Mesothelial cell of epicardium (in vitro differentiated cells): ENCODE measurements at places on chromosomes 5 and 9. TPM values are rescaled to one million over a fixed set of nuclear protein-coding genes. Genes with fewer than 3 reads are reported as not detected.

DNA sequence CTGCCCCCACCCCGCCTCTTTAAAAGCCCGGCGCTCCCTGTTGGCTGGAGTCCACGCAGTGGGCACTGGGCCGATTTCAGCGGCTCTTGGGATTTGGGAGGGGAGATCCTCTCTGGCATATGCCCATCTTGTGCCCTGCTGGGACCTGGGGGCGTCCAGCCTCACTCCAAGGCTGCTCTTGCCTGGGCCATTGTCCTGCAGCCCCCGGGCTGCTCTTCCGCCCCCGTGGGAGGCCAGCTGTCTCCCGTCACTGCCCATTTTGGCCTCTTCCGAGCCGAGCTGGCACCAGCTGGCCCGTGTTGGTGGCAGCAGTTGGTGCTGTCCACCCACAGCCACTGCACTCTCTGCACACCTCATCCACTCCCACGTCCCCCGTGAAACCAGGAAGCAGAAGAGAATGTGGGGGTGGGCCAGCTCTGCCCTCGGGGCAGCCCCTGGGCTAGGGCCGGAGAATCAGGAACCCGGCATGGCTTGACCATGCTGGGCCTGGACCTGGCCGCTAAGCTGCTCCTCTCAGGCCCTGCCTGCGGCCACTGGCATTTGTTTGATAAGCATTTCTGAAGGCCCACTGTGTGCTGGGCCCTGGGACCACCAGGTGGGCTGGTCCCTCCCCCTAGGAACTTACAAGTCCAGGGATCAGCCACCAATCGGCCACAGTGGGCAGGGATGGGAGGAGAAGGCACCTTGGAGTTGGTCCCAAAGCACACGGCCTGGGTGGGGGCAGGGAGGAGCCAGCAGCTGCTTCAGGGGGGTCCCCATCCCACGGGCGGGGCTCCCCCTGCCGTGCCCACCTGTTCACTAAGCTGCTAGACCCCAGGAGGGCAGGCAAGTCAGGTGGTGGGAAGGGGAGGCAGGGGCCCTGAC is 2.2 kb downstream of the C8G start:
- H3K4me1 ChIP-seq: peaks cover 10% of the 10 kb centered on the region
- H3K27me3 ChIP-seq: no peaks in the 10 kb centered on the region
- H3K27ac ChIP-seq: no peak overlapping the region
- no peaks in the 10 kb centered on the region for H3K36me3 ChIP-seq
- H3K4me3 ChIP-seq: no peak overlapping the region
- DNase-seq: no peak

DNA sequence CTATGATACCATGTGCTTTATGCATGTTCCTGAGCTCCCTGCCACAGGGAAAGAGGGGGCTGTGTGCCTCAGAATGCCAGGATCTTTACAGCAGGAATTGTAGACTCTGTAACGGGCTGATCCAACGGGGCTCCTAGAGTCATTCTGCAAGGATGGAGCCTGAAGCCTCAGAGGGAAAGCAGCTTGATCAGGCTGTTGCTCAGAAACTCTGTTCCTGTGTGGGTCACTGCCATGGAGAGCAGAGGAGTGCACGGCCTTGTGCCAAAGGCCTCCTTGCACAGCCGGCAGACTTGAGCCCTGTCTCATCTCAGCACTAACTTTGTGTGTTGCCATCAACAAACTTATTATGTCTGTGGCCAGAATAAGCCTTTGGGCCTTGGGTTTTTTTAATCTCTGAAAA is 51.8 kb downstream of the AMBP start:
- H3K4me1 ChIP-seq: no peaks in the 10 kb centered on the region
- H3K27me3 ChIP-seq: no peaks in the 10 kb centered on the region
- no peak overlapping the region for H3K4me3 ChIP-seq
- H3K36me3 ChIP-seq: peaks cover 66% of the 10 kb centered on the region
- DNase-seq: no peak

DNA sequence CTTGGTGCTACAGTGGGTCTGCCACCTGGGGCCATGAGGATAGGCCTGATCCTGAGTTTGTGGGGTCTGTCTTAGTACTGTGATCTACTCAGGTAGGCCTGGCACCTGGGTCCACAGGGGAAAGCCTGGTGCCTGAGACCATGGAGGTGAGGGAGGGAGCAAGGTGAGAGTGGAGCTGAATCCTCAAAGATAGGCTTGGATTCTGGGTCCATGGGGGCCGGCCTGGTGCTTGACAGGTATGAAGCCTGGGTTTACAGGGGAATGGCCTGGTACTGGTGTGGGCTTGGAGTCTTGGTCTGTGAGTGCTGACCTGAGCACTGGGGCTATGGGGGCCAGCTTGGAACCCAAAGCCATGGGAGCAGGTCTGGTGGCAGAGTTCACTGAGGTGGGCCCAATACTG is 439.2 kb upstream of the SMARCA2 start:
- no peak overlapping the region for H3K27ac ChIP-seq
- no peaks in the 10 kb centered on the region for H3K36me3 ChIP-seq
- no peak overlapping the region for H3K4me3 ChIP-seq
- DNase-seq: no peak
- no peaks in the 10 kb centered on the region for H3K4me1 ChIP-seq

GRCh38 chr5:175596761-175597189 is 61.1 kb upstream of the HRH2 start:
- no peaks in the 10 kb centered on the region for H3K36me3 ChIP-seq
- H3K27ac ChIP-seq: no peak overlapping the region
- no peaks in the 10 kb centered on the region for H3K4me1 ChIP-seq
- H3K4me3 ChIP-seq: no peak overlapping the region
- DNase-seq: no peak
- peaks cover 7% of the 10 kb centered on the region for H3K27me3 ChIP-seq

- H3K27me3 ChIP-seq: no peaks in the 10 kb centered on the region
- no peak overlapping the region for H3K4me3 ChIP-seq
- peaks cover 57% of the 10 kb centered on the region for H3K4me1 ChIP-seq
- no peak for DNase-seq
- no peak overlapping the region for H3K27ac ChIP-seq
These were observed 13.4 kb downstream of the PBX3 start for GRCh38 chr9:125760537-125760936.

SPINK6 gene
- not detected in 3 replicates for total RNA-seq

C9 gene
- total RNA-seq: not detected in 3 replicates

LCN15 gene
- 1.3 to 3.5 TPM (median 1.9 TPM) in 3 replicates for total RNA-seq

- H3K27ac ChIP-seq: no peak overlapping the region
- H3K36me3 ChIP-seq: peaks cover 22% of the 10 kb centered on the region
- DNase-seq: no peak
- no peaks in the 10 kb centered on the region for H3K27me3 ChIP-seq
- no peak overlapping the region for H3K4me3 ChIP-seq
These were observed 9.7 kb downstream of the PTGER4 start for GRCh38 chr5:40689438-40689837.

GRCh38 chr5:173283318-173284288 is 44.6 kb downstream of the STC2 start:
- peaks cover 67% of the 10 kb centered on the region for H3K27me3 ChIP-seq
- H3K27ac ChIP-seq: no peak overlapping the region
- DNase-seq: peak; percentile 83
- no peaks in the 10 kb centered on the region for H3K36me3 ChIP-seq
- peak overlapping the region; percentile 46 for H3K4me3 ChIP-seq

ERGIC1 gene
- 107 to 110 TPM (median 109 TPM) in 3 replicates for total RNA-seq

- peaks cover 10% of the 10 kb centered on the region for H3K4me1 ChIP-seq
- H3K36me3 ChIP-seq: peaks cover 4% of the 10 kb centered on the region
- no peak for DNase-seq
- no peak overlapping the region for H3K27ac ChIP-seq
These were observed 268.9 kb downstream of the PIK3R1 start for GRCh38 chr5:68484307-68485068.

- no peak for DNase-seq
- no peak overlapping the region for H3K27ac ChIP-seq
These were observed 161.0 kb downstream of the SLC25A46 start for GRCh38 chr5:110899566-110900412.

GRCh38 chr5:172007175-172008110 is 1.0 kb upstream of the FBXW11 start:
- no peaks in the 10 kb centered on the region for H3K27me3 ChIP-seq
- peak overlapping the region; percentile 94 for H3K4me3 ChIP-seq
- H3K4me1 ChIP-seq: peaks cover 44% of the 10 kb centered on the region
- peak overlapping the region; percentile 98 for H3K27ac ChIP-seq
- DNase-seq: no peak

PTPRD gene
- 109 to 112 TPM (median 109 TPM) in 3 replicates for total RNA-seq

GRCh38 chr9:77710965-77711648 is 63.0 kb upstream of the GNA14 start:
- peaks cover 19% of the 10 kb centered on the region for H3K36me3 ChIP-seq
- DNase-seq: no peak
- H3K27me3 ChIP-seq: no peaks in the 10 kb centered on the region
- H3K4me1 ChIP-seq: peaks cover 36% of the 10 kb centered on the region

GRCh38 chr9:16869131-16869881 is 1.2 kb downstream of the BNC2 start:
- H3K27ac ChIP-seq: peak overlapping the region; percentile 88
- peaks cover 63% of the 10 kb centered on the region for H3K4me1 ChIP-seq
- peak overlapping the region; percentile 93 for H3K4me3 ChIP-seq
- no peak for DNase-seq

GRCh38 chr9:26606756-26607155 is 285.8 kb downstream of the CAAP1 start:
- no peak overlapping the region for H3K4me3 ChIP-seq
- H3K27ac ChIP-seq: no peak overlapping the region
- H3K4me1 ChIP-seq: no peaks in the 10 kb centered on the region

SET gene
- total RNA-seq: 443 to 471 TPM (median 467 TPM) in 3 replicates

QRFP gene
- total RNA-seq: not detected in 3 replicates

DNA sequence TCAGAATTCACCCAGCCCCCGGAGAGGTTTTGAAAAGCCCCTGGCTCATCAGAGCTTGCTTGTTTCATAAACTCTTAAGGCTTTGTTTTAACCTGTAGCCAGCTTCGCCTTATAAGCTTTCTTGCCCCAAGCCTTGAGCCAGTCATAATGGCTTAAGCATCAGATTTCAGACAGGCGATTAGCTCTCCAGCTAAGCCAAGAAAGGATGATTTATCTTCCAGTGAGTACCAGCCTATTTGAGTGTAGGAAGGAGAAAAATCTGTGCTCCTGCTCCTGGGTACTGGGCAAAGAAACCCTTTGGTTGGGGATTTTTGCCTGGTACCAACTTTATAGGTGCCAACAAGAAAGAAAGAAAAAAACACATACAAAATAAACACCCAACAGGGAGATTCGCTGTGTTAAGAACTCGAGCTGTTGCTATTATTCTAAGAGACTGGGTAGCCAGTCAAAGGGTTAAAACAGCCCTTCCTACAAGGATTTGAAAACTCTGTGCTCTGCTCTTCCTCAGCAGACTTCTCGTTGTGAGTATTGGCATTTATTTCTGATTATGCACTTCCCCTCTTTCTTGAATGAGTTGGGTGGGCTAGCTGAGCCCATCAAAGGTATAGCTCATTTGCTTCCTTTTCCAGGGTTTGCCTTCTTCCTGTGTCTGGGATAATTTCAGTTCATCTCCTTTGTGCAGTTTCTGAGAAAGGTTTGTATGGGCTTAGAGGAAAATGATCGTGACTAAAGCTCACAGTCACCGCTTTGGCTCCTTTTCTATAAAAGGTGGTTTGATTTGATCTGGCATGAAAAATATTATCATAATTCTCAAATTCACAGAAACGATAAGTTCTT is 157.2 kb upstream of the DMRT1 start:
- H3K27me3 ChIP-seq: no peaks in the 10 kb centered on the region
- peaks cover 6% of the 10 kb centered on the region for H3K36me3 ChIP-seq
- H3K4me3 ChIP-seq: peak overlapping the region; percentile 54
- no peak for DNase-seq
- peak overlapping the region; percentile 84 for H3K27ac ChIP-seq
- peaks cover 50% of the 10 kb centered on the region for H3K4me1 ChIP-seq

DNA sequence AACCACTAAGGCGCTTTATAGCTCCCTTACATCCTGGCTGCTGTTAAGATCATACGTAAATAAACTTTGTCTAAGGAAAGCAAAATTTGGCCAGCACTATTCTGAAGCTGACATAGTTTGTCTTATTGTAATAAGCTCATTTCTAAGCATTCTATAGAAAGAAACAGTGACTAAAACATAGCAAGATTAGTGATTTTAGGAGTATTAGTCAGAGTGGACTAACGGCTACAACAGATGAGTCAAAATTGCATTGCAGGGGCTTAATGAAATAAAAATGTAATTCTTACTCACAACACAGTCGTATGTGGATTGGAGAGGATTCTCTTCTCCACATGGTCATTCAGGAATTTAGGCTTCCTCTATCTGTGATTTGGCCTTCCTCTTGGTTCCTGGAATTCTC is 347.6 kb downstream of the GADD45G start:
- no peak for DNase-seq
- H3K4me3 ChIP-seq: no peak overlapping the region
- H3K27ac ChIP-seq: no peak overlapping the region

GRCh38 chr9:26148128-26148527 is 469.9 kb upstream of the TUSC1 start:
- H3K36me3 ChIP-seq: no peaks in the 10 kb centered on the region
- no peaks in the 10 kb centered on the region for H3K4me1 ChIP-seq
- no peak overlapping the region for H3K27ac ChIP-seq
- no peak for DNase-seq
- no peak overlapping the region for H3K4me3 ChIP-seq

GRCh38 chr5:172646716-172647285 is 5.7 kb downstream of the NEURL1B start:
- peaks cover 13% of the 10 kb centered on the region for H3K4me1 ChIP-seq
- H3K36me3 ChIP-seq: peaks cover 5% of the 10 kb centered on the region
- no peak overlapping the region for H3K4me3 ChIP-seq
- DNase-seq: no peak
- H3K27ac ChIP-seq: no peak overlapping the region
- peaks cover 18% of the 10 kb centered on the region for H3K27me3 ChIP-seq

DNA sequence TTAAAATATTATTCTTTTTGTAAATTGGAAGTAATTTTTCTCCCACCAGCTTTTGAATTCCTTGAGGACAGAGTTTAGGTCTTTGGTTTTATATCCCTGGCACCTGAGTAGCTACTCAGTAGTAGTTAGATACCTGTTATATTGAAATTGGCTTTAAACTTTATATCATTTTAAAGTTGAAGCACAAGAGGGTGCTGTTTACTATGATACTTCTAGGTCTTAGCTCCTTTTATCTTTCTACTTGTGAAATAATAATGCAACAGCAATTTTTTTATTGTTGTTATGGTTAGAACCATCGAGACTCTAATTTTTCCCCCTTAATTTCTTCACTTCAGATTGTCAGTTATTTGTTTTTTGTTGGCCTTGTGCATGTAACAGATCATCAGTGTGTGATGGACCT is 46.3 kb downstream of the AP3S1 start:
- H3K36me3 ChIP-seq: no peaks in the 10 kb centered on the region
- no peak overlapping the region for H3K4me3 ChIP-seq
- no peaks in the 10 kb centered on the region for H3K27me3 ChIP-seq
- no peak for DNase-seq
- H3K27ac ChIP-seq: no peak overlapping the region

DNA sequence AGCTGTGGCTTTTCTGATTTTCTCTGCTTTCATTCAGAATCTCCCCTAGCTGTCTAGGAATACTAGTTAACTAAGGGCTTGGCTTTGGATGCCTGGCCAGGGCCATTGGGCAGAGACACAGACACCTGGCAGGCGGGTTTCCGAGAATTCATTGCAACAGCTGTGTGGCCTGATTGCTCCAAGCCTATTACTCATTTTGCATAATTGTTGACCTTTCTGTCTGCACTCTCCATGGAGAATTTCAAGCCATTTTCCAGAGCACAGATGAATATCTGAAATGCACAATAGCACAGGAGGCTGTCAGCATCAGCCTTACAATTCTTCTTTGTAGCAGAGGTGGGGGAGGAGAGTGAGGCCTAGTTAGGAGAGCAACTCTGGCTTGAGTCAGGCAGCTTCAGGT is 310.5 kb downstream of the DMAC1 start:
- peaks cover 23% of the 10 kb centered on the region for H3K4me1 ChIP-seq
- peak overlapping the region; percentile 40 for H3K27ac ChIP-seq
- H3K36me3 ChIP-seq: no peaks in the 10 kb centered on the region
